ENCODE measurements at places on chromosomes 13 and 19.

DNA sequence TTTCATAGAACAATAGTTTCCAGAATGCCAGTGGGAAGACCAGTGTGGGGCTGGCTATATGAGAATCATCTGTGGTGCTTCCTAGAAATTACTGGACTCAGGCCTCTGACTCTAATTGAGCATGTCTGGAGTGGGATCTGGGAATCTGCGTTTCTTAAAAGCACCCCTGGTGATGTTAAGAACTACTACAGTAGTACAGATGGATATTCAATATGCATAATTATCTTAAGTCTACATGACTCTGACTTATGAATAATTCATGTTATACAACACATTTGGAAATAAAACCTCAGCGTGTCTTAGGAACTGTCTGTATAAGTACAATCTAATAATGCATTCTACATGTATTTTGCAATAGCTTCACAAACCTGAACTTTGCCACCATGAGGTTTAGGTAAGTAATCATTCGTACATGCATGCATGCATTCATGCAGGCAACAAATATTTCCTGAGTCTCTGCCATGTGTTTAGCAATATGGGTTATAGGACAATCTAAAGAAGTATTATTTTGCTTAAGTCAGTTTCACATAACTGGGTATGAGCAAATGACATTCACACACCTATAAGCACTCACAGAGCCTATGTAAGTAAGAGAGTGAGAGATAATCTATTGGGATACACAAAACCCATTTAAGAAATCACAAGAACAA, 62.0 kb downstream of the EPSTI1 start:
- DNase-seq = no peak

- DNase-seq = no peak
Measured at GRCh38 chr13:67184247-67184646, 45.9 kb downstream of the PCDH9 start.

DNA sequence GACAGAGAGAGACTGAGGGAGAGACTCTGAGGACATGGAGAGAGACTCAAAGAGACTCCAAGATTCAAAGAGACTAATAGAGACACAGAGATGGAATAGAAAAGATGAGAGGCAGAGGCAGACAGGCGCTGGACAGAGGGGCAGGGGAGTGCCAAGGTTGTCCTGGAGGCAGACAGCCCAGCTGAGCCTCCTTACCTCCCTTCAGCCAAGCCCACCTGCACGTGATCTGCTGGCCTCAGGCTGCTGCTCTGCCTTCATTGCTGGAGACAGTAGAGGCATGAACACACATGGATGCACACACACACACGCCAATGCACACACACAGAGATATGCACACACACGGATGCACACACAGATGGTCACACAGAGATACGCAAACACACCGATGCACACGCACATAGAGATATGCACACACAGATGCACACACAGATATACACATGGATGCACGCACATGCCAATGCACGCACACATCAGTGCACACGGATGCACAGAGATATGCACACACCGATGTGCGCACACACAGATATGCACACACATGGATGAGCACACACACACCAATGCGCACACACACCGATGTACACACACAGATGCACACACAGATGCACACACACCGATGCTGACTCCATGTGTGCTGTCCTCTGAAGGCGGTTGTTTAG, 3.3 kb upstream of the F10 start:
- no peak for DNase-seq

- no peak for DNase-seq
Measured at GRCh38 chr13:109667056-109667455, 119.3 kb downstream of the IRS2 start.

GRCh38 chr19:18500376-18500775, 21.5 kb downstream of the ELL start:
- DNase-seq = no peak

GRCh38 chr19:8592231-8593009, 15.2 kb upstream of the MYO1F start:
- DNase-seq = peak; percentile 94

GRCh38 chr13:59408738-59409137, 755.0 kb downstream of the DIAPH3 start:
- DNase-seq = no peak

GRCh38 chr19:9650345-9650744, 24.6 kb downstream of the ZNF562 start:
- DNase-seq = no peak

DNA sequence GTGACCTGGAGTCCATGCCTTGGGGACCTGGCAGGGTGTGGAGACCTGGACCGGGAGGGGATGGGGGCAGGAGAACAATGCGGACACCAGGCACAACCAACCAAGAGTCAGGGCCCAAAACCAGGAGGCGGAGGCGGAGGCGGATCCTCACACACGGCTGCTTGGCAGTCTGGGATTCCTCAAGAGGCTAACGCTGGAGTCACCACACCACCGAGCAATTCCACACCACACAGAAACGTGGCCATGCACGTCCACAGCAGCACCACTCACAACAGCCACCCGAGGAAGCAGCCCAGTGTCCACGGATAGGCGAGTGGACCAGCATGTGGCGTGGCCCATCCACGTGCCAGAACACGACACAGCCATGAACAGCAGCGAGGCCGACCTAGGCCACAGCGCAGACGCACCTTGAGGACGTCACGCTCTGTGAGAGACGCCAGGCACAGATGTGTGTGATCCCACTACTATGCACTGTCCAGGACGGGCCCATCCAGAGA, 17.7 kb downstream of the SBNO2 start:
- DNase-seq = no peak

GRCh38 chr13:93146584-93147297, 79.9 kb upstream of the GPC6 start:
- DNase-seq = no peak

DNA sequence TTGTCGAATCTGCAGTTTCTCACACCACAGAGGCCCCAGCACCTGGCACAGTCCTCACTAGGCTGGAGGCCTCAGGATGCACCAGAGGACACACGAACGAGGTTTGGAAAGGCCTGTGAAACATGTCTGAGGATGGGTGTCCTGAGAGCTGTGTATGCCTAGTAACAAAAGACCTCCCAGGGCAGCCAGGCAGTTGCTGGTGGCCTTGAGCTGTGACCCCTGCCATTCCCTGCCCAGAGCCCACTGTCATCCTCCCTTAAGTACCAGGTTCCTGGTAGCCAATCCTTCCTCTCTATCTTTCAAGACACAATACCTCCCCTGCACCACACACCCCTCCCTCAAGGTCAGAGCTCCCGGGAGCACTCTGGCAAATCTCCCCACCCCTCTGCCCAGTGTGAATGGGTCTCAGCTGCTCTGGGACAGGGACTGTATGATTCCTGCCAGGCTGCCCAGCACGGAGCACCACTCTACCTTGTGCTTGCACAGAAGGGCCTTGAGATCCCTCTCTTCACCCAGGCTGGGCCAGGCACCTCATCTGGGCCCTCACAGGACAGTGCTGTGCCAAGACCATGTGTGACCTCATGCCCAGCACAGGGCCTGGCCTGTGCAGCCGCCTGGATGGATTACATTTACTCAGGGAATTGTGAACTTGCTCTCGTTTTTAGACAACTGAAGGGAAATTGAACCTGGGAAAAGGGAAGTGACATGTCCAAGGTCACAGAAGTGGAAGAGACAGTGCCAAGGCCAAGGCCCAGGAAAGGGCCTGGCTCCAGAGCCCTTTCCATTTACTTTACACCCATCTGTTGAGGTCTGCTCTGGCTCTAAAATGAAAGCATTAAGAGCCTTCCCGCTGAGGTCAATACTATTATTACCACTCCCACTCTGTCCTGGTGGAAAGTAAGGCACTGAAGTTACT, 2.2 kb downstream of the ZNF787 start:
- no peak for DNase-seq

- DNase-seq = no peak
Measured at GRCh38 chr13:49371943-49372613, 71.8 kb downstream of the CAB39L start.

DNA sequence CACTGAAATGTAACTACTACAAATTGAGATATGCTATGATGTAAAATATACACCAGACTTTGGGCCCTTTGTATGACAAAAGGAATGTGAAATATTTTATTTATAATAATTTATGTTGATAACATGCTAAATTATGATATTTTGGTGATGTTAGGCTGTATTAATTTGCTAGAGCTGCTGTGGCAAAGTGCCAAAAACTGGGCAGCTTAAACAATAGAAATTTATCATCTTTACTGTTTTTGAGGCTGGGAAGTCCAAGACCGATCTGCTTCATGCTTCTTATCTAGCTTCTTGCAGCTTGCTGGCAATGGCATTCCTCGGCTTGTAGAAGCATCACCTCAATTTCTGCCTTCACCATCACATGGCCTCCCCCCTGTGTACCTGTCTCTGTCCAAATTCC, 245.0 kb downstream of the GPC5 start:
- no peak for DNase-seq

DNA sequence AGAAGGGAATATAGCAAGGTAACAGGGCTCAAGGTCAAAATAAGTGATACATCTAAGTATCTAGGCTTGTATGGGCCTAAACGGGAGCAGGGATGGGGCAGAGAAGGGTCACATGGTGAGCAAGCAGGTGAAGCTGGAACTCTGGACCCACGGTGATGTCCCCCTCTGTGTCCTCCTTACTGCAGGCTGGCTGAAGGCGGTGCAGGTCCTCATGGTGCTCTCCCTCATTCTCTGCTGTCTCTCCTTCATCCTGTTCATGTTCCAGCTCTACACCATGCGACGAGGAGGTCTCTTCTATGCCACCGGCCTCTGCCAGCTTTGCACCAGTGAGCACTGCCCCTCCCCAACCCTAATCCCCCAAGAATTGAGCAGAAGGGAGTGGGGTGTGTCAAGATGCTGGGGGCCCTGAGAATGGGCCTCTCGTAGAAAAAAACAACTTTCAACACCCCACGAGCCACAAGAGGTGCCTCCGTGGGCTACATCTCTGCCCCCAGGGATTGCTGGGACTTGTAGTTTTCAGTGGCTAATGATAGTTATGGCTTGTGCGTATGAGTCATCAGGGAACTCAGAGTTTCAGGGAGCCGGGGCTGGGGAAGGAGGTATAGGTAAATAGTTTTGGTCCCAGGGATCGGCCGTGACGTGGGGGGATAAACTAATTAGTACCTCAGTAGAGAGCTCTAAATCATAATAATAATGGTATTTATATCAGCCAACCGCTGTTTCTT, 4.0 kb downstream of the EMP3 start:
- DNase-seq = peak; percentile 52

DNA sequence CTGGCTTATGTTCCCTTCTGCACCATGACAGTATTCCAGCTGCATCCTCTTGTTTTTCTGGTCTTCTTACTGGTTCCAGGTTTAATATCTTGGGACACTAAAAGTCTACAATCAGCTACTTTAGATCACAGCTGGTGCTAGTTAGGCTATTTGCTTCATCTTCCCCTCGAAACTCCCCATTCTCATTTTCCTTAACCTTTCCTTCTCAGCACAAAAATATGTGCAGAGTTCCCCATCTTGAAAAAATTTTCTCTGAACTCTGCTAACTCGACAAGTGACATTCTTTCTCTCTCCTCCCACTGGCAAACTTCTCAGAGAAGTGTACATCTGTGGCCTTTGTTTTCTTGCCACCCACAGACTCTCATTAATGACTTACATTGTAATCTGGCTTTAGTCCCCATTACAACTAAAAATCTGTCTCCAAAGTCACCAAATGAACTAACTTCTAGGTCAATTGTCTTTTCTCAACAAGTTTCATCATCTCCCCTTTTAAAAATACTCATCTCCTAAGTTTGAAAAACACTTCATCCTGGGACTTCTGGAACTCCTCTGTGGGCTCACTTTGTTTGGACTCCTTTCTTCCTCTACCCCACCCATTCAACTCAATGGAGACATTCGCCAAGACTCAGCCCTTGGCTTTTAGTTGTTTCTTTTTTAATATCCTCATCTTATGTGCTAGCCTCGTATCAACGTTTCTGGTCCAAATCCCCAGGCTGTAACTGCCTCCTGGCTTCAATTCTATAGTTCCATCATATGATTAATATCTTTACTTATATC, 7.1 kb upstream of the KL start:
- DNase-seq = no peak

- peak; percentile 72 for DNase-seq
Measured at GRCh38 chr19:40165362-40165937, 25.8 kb upstream of the MAP3K10 start.

GRCh38 chr19:42191330-42191729, 26.1 kb downstream of the DEDD2 start:
- no peak for DNase-seq

DNA sequence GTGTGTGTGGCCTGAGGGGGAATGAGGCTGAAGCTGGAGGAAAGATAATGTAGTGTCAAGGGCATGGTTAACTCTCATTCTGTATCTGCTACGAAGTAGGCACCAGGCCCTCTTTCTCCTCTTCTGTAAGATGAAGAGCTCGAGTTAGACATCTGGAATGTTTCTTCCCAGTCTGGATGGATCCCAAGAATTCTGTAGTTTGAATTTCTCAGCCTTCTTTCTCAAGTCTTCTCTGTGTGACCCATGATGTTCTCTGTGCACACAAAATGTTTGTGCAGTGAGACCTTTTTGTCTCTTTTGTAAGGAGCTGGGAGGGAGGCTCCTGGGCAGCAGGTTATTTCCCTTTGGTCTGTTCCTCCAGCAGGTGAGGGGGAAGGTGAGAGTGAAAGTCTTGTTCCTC, 13.7 kb downstream of the FGF9 start:
- no peak for DNase-seq

DNA sequence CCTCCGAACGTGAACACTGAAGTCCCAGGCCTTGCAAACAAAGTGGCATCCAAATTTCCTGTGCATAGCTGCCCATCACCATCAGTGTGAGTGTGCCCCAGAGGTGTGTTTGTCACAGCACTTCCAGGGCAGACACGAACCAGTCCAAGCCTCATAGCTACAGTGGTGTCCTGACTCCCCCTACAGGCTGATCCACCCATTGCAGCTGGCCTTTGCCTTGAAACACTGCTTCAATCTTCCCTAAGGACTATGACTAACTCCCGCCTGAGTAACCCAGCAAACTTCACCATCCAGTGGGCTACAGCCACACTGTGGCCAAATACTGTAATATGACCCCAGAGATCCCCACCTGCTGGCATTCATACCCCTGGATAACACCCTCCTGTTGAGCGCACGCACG, 3.9 kb downstream of the ZNF266 start:
- DNase-seq = no peak

DNA sequence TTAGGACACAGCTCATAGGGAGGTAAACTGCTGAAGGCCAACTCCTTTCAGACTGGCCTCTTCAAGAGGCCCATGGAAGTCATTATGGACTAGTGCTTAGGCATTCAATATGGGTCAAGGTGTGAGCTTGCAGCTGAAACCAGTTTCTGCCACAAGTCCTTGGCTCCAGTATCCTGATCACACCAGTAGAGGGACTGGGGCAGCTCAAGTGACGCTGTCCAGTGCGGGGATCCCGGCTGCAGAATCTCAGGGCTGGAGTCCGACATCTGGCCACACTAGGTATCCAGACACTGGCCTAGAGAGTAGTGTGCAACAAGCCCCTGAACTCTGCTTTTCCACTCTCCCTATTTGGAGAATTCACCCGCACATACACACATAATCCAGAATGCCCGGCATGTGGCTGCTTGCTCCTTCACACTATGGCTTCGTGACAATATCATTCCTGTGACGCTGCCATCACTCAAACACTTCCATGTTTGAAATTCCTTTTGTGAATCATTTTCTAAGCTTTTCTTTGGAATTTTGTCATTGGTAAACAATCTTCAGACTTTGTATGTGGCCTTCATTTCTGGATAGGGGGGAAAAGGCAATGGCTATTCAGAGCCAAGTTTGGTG, 425.1 kb downstream of the EFNB2 start:
- DNase-seq = no peak

GRCh38 chr19:585551-586110, 4.0 kb upstream of the HCN2 start:
- DNase-seq = no peak

- no peak for DNase-seq
Measured at GRCh38 chr19:12815088-12815487, 8.7 kb downstream of the RNASEH2A start.

Data from activated naive CD8-positive, alpha-beta T cell treated with anti-CD3 and anti-CD28 coated beads for 36 hours (primary cell).